ENCODE measurements at places on chromosomes 3 and 15.

DNA sequence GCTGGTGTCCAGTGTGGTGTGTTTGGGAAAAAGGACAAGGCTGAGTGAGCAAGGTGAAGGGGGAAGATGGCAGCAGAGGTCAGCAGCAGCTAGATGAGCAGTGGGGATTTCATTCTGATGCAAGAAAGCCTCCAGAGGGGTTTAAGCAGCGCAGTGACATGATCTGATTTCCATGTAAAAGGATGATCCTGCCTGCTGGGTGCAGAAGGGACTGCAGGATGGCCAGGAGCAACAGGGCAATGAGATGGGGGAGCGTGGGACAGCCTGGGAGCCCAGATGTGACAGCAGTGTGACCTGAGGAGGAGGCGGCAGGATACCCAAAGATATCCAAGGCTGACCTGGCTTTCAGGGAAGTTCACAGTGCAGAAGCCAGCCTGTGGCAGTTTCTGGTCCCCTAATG lies 6.1 kb downstream of the WNT7A start:
- no peak for DNase-seq

DNA sequence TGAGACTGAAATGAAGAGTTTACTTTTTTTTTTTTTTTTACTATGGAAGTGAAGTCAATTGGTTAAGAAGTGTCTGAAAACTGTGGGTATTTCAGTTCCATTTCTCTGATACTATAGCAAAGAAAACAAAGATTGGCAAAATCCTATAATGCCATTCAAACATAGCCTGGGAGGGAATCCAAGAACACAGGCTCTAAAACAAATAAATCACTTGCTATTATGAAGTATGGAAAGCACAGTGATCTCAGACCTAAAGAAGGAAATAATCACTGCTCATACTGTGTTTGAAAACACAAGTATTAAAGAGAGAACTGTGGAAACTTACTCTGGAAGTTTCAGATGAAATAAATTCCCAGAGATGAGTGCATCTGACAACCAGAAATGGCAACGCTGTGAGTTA lies 12.0 kb downstream of the SAMMSON start:
- DNase-seq: no peak

GRCh38 chr3:71989165-71989564 lies 204.2 kb upstream of the PROK2 start:
- DNase-seq: no peak

- DNase-seq: no peak
Measured at GRCh38 chr3:79820089-79820488, 52.3 kb upstream of the ROBO1 start.

DNA sequence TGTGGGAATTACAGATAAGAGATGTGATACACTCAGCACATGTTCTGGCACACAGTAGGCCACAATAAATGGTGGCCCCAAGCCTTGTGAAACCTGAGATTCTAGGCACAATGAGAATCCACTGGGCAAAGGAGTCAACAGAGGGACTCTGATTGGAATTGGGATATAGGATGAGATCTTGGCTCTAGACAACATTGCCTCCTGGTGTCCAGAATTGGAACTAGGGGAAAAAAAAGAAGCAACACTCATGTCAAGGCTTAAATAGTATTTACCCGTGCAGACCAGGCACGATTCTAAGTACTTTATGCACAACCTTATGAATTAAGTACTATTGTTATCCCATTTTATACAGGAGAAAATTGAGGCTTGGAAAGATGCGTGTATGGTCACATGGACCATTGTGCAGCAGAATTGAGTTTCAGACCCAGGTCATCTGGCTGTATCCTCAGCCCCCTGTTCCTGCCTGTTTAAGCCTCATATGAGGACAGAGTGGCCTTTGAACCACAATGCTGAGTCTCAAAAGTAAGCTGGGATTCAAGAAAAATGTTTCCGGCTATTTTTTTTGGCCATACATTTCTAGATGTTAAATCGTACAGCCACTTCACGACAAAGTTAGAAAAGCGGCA lies 124.8 kb downstream of the SV2B start:
- no peak for DNase-seq

- DNase-seq: no peak
Measured at GRCh38 chr15:35557544-35557943, 11.6 kb upstream of the DPH6 start.

DNA sequence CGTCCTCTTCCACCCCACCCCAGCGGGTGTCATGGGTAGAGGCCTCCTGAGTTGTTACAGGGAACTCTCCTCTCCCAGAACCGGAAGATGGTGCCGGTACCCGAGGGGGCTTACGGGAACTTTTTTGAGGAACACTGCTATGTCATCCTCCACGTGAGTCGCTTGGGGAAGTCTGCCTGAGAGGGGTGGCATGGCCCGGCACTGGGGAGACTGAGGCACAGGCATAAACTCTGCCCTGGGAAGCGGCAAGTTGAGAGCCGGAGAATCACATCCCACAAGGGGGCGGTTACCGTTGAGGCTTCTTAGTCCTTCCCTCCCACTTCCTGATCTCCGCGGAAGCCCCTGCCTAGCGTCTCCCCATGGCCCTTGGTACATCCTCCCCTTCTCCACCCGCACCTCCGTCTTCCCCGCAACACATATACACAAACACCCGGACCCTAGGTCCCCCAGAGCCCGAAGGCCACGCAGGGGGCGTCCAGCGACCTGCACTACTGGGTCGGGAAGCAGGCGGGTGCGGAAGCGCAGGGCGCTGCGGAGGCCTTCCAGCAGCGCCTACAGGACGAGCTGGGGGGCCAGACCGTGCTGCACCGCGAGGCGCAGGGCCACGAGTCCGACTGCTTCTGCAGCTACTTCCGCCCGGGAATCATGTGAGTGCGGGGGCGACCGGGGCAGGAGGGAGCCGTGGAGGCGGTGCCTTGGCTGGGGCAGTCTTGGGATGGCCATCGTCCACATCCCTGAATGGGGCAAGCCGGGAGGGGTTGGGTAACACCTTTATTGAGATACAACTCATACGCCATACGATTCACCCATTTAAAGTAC lies 3.4 kb downstream of the VILL start:
- peak; percentile 40 for DNase-seq

- DNase-seq: no peak
Measured at GRCh38 chr3:157441102-157441624, 4.5 kb downstream of the PTX3 start.

DNA sequence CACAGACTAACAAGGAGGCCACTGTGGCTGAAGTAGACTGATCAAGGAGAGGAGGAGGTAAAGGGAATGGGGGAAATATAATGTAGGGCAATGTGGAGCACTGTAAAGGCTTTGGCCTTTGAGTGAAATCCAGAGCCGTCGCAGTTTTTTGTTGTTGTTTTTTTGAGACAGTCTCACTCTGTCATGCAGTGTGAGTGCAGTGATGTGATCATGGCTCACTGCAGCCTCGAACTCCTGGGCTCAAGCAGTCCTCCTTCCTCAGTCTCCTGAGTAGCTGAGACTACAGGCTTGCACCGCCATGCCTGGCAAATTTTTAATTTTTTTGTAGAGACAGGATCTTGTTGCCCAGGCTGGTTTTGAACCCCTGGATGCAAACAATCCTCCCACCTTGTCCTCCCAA lies 32.2 kb downstream of the PPP4R2 start:
- no peak for DNase-seq

Data from amygdala (tissue), 56 donors.